Dermis microvascular lymphatic vessel endothelial cell (primary cell): ENCODE measurements at places on chromosomes 16 and 17. TPM values are rescaled to one million over a fixed set of nuclear protein-coding genes. Genes with fewer than 3 reads are reported as not detected.
A peak's percentile ranks its signal among the peaks of the same experiment; 100 is the strongest.

KREMEN2 gene
- not detected in 2 replicates for total RNA-seq

ARL5C gene
- not detected in 2 replicates for total RNA-seq

KRT16 gene
- not detected in 2 replicates for total RNA-seq

DCXR gene
- 33.1 and 42.7 TPM in 2 replicates for total RNA-seq

RSPRY1 gene
- 43.6 and 43.8 TPM in 2 replicates for total RNA-seq

DNA sequence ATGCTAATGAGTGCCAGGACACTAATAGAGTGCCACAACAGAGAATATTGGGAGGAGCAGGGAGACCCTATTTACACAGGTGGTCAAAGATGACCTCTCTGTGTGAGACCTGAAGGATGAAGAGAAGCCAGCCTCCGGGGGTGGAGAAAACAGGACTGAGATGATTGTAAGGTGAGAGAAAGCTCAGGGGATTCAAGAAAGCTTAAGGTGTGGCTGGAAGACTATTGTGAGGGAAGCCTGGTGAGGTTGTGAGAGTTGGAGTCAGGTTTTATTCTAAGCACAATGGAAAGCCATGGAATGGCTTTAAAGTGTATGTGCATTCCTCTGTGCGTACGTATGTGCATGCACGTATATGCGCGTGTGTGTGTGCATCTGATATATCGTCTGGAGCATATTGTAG lies 10.4 kb upstream of the MARCHF10 start:
- no peak for DNase-seq

- no peak for DNase-seq
Measured at GRCh38 chr17:60395508-60396065, 3.7 kb upstream of the USP32 start.

- no peak for DNase-seq
Measured at GRCh38 chr17:28367641-28368305, 2.3 kb downstream of the VTN start.

DNA sequence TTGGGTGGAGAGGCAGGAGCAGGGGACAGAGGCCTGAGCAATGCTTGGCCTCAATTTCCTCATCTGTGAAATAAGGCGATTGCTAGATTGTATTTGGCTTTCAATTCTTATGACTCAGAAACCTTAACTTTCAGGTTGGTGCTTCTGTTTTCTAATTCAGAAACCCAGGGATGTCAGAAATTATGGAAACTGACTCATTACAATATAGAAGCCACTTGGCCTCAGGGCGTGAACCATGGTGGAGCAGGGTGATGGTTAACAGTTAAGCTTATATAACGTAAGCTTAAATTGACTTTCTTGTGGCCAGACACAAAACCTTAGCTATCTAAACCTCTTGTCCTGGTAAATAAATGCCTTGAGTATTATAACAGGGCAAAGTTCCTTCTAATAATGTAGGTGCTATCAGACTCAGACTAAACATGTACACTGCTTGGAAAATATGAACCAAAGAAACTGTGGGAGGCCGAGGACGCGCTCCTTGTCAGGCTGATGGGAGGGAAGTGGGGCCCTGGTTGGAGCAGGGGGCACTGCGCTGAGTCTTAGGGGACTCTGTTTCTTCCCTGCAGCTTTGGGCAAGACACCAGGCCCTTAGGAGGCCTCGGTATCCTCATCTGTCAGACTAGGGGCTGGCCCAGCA lies 17.1 kb upstream of the SREBF1 start:
- no peak for DNase-seq

DNA sequence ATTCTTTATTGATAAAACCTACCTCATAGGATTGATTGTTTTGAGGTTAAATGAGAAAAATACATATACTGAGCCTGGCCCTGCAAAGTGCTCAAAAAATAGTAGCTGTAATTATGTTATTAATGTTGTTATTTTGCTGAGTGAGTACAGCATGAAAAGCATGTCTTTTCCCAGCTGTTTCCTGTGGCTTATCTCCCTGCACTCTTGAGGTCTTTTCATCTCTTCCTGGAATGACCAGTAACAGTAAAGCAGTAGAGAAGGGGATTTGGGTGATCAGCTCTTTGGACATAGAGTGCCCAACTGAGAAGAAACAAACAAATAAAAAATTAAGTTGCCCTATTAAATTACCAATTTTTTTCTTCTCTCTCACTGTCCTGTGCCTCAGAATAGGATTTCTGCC lies 53.7 kb downstream of the NFAT5 start:
- DNase-seq, result peak; percentile 43

- no peak for DNase-seq
Measured at GRCh38 chr17:11772031-11772430, 173.8 kb downstream of the DNAH9 start.

DNA sequence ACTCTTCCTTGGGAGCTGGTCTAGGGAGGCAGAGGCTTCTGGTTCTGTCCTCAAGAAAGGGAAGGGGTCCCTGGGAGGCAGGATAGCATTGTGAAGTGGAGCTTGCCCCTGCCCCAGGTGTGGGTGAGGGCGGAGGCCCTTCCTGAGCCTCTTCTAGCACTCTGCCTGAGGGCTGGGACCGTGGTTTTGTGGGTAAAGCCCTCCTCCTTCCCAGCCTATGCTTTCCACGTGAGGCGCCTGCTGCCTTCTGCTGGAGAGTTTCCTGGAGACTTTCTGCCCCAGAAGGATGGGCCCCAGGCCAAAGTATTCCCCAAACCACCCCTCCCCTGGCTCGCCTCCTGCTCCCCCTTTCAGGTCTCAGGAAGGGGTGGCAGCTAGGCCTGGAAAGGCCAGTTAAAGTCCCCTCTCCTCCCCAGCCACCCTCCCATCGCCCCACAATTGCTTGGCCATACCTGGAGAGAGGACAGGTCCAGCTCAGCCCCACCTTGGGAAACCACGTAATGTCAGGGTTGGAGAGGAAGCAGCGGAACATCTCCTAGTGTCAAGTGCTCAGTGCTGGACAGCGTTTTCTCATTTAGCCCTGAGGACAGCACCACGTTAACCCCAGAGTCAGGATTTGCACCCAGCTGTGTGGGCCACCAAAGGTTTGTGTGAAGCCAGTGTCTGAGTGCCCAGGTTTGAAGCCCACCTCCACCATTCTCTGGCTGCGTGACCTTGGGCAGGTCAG lies 5.6 kb downstream of the SBK1 start:
- DNase-seq, result no peak

DNA sequence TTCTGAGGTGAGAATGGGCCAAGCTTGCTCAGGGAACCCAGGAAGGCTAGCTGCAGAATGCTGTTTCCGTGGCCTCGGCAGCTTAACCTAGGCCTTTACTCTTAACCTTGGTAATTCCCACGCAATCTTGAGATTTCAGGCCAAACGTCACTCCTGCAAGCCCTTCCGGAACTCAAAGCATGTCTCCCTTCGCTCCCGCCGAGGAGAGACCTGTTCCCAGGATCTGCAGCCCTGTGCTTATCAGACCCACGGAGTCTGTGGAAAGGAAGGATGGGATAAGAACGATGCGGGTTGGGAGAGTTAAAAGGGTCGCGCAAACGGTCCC lies 524 bp upstream of the ZFP3 start:
- DNase-seq, result no peak
